HEK293T (cell line): ENCODE measurements at places on chromosomes 4 and X.

DNA sequence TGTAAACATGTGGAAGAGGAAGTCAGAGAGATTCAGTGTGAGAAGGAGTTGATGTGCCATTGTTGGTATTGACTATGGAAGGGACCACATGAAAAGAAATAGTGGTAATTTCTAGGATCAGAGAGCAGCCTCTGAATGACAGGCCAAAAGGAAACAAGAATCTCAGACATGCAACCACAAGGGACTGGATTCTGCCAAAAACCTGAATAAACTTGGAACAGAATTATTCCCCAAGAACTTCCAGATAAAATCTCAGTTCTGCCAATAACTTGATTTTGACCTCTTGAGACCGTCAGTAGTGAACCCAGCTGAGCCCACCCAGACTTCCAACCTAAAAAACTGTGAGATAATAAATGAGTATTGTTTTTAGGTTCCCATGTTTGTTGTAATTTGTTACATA, 653.6 kb upstream of the NR3C2 start:
- no peak for DNase-seq

DNA sequence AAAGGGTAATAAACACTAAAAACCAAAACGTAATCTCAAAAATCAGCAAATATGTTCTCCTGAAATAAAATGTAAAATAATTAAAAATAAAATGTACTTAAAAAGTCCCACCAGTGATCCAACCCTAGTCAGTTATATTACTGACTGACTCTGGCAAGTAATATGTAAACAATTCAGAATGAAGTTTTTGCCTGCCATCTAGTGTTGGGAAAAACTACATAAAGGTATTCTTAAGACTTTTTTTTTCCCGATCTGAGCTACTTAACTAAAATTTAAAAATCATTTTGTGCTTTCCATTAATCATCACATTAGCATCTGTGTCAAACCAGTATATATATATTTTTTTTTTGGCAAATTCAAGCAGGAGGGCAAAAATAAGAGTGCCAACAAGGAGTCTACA, 24.0 kb downstream of the RCHY1 start:
- DNase-seq, result no peak

DNA sequence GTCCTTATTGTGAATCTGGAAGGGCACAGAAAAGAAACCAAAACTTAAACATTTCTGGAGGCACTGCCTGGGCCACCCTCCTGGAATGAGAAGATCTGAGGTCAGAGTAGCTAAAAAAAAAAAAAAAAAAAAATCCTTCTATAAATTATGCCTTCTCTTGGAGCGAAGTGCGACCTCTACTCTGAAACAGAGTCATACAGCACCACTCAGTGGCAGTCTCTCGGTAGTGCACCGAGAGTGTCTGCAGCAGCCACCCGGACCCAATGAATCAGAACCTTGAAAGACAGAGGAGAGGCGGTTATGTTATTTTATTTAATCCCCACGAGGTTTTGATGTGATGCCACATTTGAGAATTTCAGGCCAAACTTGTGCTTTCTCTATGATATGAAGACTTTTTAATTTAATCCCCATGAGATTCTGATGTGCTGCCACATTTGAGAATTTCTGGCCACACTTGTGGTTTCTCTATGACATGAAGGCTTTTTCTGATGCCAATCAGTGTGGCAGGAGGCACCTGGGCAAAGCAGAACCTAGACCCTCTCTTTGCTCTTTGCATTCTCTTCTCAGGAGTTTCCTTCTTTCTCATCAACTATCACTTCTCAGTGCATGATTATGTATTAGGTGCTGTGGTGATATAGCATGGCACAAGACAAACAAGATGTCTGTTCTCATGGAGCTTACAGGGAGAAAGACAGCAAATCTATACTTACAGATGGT, 5.6 kb upstream of the CT47C1 start:
- peak; percentile 82 for DNase-seq

DNA sequence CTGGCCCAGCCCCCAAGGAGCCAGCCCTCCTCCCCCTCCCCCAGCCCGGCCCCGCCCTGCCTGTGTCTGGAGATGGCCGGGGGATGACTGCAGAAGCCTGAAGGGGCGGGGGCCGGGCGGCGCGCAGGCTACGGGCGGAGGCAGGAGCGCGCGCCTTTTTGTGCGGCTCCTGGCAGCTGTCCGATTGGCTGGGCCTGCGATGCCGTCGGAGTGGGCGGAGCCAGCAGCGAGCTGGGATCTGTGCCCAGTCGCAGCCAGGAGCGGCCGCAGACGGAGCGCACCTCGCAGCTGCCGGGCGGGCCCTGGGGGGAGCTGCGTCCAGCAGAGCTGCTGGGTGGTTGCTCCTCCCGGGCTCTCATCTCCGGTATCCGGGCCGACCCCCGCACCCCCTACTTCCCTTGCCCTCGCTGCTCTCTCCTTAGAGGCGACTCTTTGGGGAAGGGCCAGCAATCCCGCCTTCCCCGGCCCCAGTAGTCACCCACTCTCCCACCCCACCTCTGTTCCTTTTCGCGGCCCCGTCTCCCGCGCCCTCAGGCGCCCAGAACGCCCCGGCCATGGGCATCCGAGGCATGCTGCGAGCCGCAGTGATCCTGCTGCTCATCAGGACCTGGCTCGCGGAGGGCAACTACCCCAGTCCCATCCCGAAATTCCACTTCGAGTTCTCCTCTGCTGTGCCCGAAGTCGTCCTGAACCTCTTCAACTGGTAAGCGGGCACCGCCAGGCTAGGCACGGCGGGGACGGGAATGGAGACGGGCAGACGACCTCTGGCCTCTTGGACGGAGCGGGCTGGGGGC, at the start of gene GABRQ:
TSS of gene GABRQ (plus strand) at position 247 of the 794 bp plus-strand sequence. CDS start at position 555, 308 bp downstream.
- DNase-seq, result peak; percentile 72

DNA sequence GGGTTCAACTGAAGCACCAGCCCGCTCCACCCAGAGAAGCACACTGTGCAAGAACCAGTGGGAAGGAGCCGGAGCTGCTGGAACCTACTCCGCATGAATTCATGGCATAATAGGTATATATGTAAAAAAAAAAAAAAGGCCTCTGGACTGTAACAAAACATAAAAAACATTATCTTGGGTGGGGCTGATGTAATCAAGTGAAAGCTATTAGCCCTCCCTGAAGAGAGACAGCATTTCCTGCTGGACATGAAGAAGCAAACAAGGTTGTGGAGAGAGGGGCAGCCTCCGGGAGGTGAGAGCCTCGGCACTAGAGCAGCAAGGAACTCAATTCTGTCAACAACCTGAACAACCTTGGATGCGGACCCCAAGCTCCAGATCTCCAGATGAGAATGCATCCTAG, 50.7 kb downstream of the PLAC1 start:
- DNase-seq, result no peak

- no peak for DNase-seq
Measured at GRCh38 chr4:99361899-99362275, 9.3 kb upstream of the ADH1C start.

DNA sequence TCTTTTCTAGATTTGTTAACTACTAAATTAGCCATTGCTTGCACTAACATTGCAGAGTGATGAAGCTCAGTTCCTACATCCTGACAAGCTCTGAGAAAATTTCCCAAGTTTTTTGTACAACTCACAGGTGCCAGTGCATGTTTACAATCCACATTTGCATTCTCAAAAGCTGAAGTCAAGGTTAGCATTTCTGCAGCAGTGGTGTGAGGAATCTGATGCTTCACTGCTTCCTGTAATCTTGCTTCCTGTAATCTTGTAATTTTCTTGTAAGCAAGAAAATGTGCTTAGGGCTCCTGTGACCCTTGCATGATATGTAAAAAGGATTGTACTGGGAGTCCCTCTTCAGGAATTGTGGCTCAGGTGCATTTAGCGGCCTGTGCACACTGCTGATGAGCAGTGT, 207.4 kb upstream of the CXCL13 start:
- no peak for DNase-seq

- no peak for DNase-seq
Measured at GRCh38 chrX:106050054-106050453, 11.5 kb upstream of the SERPINA7 start.

GRCh38 chrX:20313899-20314298, 47.2 kb upstream of the RPS6KA3 start:
- no peak for DNase-seq

DNA sequence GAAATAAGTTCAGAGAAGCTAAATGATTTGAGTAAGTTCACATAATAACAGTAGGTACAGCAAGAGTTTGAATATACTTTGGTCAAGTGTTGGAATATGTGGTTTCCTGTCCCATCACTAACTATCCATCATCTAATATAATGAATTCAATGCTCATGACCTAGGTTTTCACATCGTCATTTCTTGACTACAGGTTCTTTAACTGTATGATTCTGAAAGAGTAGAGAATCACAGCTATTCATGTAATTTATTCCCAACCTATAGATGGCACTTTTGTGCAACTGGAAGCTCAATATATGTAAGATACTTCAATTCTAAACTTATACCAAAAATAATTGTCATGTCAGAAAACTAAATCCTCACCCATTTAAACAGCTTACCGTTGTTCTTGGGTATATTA, 53.1 kb downstream of the TIGD2 start:
- no peak for DNase-seq

- DNase-seq, result no peak
Measured at GRCh38 chr4:129545599-129546278, 449.8 kb downstream of the C4orf33 start.

DNA sequence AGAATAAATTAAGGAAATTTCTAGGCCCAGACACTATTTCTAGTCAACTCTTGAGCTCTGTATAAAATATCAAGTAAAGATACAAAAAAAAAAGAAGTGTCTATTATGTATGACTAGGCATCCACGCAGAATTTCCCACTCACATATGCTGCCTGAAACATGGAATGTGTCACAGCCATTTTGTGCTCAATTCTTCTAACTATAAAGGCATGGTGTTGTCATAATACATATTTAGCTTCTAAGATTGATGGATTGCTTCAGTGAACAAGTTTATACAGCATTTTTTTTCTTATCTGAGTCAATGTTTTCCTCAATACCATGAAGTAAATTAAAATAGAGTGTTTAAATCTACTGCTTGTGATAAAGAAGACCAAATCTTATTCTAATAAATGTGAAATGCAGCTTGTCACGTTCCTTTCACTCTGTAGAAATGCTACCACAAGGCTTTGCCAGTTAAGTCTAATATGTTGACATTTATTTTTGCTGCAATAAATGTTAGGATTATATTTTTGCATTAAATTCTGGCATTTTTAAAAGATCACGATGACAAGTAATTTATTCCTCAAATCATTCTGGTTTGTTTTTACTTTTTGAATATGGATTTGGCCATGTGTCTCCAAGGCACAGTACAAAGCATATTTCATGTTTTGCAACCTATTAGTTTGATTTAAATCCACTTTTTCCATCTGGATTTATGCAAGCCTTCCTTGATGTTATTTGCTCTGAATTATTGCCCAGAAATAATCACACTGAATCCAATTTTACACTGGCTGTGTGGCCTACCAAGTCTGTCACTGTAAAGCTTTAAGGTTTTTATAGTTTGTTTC, 1829.0 kb upstream of the PCDH7 start:
- no peak for DNase-seq

GRCh38 chr4:179415037-179415846, 1973.0 kb upstream of the AGA start:
- DNase-seq, result no peak

DNA sequence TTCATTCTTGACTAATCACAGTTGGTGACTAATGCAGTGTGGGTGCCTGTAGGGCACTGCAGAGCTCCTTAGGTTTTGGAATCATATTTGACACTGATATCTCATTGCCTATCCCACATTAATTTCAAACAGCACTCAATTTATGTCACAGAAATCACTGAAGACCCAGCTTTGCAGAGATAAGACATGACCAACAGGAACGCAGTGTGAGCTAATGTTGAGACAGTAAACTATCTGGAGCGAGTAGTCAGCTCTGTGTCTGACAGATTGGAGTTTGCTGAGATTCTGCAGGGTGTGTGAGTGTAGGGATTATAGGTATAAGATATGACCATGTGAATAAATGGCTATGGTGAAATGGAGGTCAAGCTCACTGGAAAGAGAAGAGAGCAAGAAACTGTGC, 1586.1 kb upstream of the AGA start:
- no peak for DNase-seq

GRCh38 chr4:107991945-107992630, 2.4 kb downstream of the HADH start:
- DNase-seq, result no peak

DNA sequence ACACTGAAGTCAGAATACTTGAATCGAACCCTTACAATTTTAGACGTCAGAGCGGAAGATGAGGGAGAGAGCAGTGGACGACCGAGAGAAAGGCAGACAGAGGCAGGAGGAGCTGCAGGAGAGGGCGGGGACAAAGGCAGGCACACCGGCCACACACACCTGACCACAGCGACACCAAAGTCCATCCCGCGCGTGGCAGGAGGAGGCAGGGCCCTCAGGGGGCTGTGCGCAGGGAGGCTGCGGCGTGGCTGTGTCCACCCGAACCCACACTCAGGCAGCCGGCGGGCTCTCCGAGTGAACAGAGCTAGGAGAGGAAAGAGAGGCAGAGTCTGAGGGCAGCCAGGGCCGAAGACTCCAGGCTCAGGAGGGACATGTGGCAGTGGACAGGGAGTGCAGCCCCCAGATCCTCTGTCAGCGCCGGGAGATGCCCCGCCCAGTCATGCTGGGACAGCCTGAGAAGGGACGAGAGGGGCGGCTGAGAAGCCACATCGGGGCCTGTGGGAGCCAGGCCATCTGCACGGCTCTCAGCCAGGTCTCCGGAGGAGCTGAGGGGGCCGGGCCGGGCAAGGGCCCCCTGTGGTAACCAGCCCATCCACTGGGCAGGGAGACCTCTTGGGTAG, 20.1 kb downstream of the GAK start:
- no peak for DNase-seq

- no peak for DNase-seq
Measured at GRCh38 chr4:5999830-6000365, 18.3 kb downstream of the C4orf50 start.

- DNase-seq, result no peak
Measured at GRCh38 chrX:54825716-54826438, 18.3 kb downstream of the MAGED2 start.

DNA sequence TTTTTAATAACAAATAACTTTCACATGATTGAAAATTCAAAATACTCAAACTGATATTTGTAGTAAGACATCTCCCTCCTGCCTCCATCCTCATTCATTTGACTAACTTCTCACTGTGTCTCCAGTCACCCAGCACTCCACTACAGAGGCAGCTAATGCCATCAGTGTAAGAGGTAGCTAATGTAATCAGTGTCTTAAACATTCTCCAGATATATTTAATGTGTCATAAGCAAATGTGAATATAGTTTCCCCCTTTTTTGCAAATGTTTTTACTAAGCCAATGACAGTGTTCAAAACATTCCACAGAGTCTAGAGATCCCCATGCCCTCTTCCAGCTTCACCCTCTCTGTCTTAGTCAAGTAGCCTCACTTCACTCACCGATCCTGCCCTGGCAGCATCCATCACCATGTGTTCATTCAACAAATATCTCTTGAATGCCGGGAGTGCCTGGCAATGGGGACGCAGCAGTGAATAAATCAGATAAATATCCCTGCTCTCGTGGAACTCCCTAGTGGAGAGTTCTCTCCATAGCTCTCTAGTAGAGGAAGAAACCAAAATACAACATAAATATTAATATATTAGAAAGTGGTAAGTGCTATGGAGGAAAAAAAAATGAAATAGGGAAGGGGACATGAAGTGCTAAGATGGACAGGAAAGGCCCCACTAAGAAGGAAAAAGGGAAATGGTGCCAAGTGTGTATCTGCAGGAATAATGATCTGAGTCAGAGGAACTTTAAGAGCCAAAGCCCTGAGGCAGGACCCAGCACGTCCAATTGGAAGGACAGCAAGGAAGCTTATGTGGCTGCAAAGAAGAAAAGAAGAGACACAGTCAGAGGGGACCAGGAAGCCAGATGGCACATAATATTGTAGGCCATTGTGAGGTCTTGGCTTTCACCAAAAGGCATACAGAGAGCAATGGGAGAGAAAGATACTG, 18.7 kb downstream of the SCFD2 start:
- no peak for DNase-seq

GRCh38 chrX:31367816-31368215, 296.0 kb upstream of the FTHL17 start:
- DNase-seq, result no peak

- no peak for DNase-seq
Measured at GRCh38 chr4:3203971-3204431, 45.0 kb upstream of the MSANTD1 start.
